Astrocyte (in vitro differentiated cells and primary cell): ENCODE measurements at places on chromosomes 7 and 10. TPM values are rescaled to one million over a fixed set of nuclear protein-coding genes. Genes with fewer than 3 reads are reported as not detected.

Gene HECW1
- total RNA-seq: 2.3 and 3.3 TPM in 2 replicates

- DNase-seq: no peak
Observed at GRCh38 chr10:84397735-84398144, 69.4 kb downstream of the CCSER2 start.

Gene CALN1
- not detected in 2 replicates for total RNA-seq

- DNase-seq: no peak
Observed at GRCh38 chr10:123146013-123146893, 1.7 kb upstream of the HMX2 start.

GRCh38 chr10:100878291-100878910, 34.4 kb upstream of the SLF2 start:
- peak; percentile 49 for DNase-seq

GRCh38 chr7:48252995-48253394, 81.7 kb downstream of the ABCA13 start:
- DNase-seq: no peak

Gene TRIP6
- 86.9 and 99.9 TPM in 2 replicates for total RNA-seq

Gene IRF5
- total RNA-seq: 0.36 TPM in 1 of 2 replicates, not detected in the other

DNA sequence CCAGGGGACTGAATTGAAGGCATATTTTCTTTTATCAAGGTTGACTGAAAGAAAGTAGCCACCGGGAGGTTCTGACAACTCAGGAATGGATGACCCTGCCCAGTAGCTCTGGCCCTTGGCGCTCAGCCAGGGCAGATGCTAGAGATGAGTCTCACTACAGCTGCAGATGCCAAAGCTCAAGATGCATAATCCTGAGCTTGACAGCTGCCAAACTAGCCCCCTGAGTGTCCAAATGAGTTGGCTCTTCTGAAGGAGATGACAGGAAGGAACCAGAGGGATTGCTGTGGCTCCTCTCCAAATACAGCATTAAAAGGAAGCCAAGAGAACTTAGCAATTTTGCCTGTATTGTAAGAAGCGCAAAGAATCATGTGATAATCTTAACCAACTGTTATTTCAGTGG, 78.4 kb downstream of the NXPH1 start:
- DNase-seq: no peak

Gene PON1
- total RNA-seq: 0.99 and 1.00 TPM in 2 replicates

Gene KIAA1549
- total RNA-seq: 10.3 and 11.1 TPM in 2 replicates

- no peak for DNase-seq
Observed at GRCh38 chr7:34158368-34159153, 253.2 kb downstream of the BMPER start.

GRCh38 chr10:101467286-101467770, 113.4 kb downstream of the BTRC start:
- DNase-seq: peak; percentile 68

DNA sequence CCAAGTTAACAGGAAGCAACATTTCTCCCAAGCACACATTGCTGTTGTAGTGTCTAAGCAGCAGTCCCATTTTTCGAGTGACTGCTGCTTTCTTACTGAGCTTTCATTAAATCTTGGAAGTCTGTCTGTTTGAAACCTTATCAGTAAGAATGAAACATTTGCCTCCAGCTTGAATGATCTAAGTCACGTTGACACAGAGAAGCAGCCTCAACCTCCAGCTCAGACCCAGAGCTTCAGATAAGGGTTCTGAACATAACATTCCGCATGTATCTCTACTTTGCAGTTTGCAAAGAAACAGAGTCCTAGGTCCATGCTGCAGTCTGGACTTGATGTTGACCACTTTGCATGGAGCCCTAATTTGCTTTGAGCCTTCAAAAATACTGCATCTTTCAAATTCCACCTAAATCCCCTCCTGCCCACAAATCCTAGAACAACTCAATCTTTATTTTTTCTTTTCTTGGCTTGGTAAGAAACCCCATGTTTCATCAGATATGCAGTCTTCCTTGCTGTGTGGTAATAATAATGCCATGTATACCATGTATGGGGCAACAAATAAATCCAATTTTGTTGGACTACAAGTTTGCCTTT, 698.7 kb upstream of the IGFBP3 start:
- no peak for DNase-seq
